ENCODE measurements at places on chromosomes 16 and 17.

GRCh38 chr16:72665701-72666100, 382.2 kb downstream of the ZFHX3 start:
- DNase-seq: no peak

GRCh38 chr16:333406-334094, 19.0 kb downstream of the AXIN1 start:
- DNase-seq: no peak

DNA sequence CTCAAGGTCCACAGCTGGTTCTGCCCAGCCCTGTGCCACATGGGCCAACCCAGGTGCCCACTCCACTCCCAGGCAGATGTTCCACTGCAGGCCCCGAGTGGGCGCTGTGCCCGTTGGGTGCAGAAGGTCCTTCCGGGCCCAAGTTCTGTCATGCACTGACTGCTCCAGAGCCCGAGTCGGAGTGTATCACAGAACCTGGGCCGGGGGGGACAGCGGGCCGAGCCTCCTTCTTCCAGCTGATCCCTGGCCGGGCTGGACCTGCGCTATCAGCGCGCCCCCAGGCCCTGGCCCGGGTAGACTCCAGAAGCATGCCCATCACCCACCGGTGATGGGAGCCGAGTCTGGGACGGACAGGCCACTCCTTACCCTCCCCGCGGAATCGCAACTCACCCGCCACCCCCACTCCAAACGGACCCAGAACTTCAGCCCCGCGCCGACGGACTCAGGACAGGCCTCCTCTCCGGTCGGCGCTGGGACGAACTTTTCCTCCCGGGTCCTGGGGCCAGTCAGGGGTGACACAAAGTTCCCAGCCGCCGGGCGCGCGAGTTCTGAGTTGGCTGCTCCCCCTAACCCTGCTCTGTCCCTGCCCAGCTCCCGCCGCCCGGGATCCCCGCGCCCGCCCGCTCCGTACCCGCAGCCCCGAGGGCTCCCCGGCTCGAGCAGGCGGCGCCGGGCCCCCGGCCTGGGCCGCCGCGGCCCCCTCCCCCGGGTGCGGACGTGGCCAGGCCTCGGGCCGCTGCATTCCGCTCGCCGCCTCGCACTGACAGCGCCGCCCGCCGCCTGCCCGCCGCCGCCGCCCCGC, at the start of gene COPZ2:
Gene COPZ2 (minus strand): TSS at position 762 of the 802 bp plus-strand sequence. CDS start 20 bp downstream, at position 742.
- DNase-seq: no peak

DNA sequence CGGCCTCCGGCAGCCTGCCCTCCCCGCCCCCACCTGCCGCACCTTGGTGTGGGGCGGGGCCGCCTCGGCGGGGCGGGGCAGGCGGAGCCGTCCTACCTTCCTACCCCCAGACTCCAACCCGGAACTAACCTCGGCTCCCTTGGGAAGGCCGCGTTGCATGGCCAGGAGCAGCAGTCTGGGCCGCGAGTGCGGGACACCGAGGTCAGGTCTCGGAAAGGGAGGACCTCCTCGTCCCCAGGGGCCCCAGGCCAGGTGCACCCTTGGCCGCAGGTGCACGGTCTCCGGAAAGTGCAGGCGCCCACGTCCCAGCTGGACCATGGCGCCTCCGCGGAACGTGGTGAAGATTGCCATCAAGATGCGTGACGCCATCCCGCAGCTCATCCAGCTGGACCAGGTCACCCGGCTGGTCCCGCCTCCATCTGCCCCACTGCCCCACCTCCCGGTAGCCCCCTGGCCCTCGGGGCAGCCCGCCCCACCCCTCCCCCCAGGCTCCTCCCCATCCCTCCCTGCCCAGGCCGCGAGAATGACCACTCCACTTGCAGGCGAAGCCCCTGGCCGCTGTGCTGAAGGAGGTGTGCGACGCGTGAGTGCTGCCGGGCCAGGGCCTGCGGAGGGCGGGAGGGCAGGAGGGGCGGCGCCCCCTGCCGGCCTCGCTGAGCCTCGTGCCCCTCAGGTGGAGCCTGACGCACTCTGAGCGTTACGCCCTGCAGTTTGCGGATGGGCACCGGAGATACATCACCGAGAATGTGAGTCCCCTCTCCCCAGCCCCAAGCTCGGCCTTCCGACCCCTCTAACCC, at the start of gene ELMO3:
Gene ELMO3 (plus strand): TSS at position 121 of the 797 bp plus-strand sequence. CDS start 196 bp downstream, at position 317.
- no peak for DNase-seq

GRCh38 chr16:57134982-57135381, 42.6 kb downstream of the CPNE2 start:
- DNase-seq: no peak

DNA sequence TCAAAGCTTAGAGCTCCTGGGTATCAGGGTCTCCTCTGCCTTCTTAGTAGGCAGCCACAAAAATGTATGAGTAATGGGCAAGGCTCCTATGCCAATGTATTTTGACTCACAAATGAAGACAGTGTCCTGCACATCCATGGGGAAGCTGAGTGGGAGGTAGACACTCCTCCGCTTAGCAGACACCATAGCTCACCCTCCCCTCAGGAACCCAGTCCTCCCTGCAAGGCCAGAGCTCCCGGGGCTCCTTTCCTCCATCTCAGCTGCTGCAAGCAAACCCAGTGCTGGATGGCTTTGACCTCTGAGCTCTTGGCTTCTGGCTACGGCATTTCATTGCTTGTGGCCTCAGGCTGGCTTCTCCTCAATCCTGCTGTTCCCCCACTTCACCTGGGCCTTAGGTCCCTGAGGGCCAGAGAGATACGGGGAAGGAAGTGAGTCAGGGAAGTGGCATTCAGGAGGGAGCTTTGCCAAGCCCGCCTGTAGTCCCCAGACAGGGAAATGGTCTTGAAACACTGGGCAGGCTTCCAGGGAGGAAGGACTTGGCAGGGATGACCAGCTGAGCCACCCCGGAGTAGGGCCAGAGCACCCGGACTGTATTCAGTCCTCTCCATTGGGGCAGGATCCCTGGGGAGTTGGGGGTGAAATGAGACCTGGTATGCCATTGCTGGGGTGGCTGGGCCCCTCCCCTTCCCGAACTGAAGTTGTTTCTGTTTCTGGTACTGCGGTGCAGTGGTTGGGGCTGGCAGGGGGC, 4.5 kb downstream of the ABCC3 start:
- no peak for DNase-seq

- no peak for DNase-seq
These were observed 288.6 kb downstream of the SNX29 start for GRCh38 chr16:12265108-12265507.

DNA sequence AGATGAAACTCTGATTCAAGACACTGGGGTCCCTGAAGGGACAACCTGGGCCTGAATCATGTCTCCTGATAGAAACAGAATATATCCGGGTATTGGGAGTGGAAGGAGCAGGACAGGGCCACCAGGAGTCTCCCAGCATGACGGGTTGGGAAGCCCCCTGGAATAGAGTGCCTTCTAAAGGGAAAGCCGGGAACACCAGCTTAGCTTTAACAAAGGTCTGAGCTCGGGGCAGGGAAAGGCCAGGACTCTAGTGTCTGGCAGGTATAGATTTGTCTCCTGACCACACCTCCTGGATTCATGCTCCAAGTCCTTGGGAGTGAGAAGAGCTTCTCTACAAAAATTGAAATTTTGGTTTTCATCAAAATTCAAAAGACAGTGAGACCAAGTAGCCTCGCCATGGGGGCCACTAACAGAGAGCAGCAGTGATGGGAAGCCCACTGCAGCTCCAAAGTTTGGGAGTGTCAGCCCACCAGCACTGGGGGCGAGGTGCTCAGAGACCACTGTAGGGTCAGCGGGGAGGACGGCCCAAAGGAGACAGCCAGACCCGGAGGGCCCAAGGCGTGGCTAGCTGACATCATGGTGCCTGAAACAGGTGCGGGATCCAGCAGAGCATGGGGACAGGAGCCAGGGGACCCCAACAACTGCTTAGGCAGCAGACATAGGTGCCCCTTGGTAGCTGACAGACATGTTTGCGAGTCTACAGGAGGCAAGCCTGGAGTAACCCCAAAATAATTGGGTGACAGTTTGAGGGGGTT, 81.0 kb downstream of the C16orf78 start:
- DNase-seq: no peak

GRCh38 chr16:8887952-8888560, 5.9 kb downstream of the LITAFD start:
- peak; percentile 49 for DNase-seq

DNA sequence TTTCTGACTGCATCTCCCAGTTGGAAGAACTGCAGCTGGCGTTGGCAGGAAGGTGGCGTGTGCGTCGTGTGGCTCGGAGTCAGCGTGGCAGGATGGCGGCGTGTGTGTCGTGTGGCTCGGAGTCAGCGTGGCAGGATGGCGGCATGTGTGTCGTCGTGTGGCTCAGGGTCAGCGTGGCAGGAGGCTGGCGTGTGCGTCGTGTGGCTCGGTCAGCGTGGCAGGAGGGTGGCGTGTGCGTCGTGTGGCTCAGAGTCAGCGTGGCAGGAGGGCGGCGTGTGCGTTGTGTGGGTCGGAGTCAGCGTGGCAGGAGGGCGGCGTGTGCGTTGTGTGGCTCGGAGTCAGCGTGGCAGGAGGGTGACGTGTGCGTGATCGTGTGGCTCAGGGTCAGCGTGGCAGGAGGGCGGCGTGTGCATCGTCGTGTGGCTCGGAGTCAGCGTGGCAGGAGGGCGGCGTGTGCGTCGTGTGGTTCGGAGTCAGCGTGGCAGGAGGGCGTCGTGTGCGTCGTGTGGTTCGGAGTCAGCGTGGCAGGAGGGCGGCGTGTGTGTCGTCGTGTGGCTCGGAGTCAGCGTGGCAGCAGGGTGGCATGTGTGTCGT, 38.3 kb downstream of the ZNF750 start:
- no peak for DNase-seq

DNA sequence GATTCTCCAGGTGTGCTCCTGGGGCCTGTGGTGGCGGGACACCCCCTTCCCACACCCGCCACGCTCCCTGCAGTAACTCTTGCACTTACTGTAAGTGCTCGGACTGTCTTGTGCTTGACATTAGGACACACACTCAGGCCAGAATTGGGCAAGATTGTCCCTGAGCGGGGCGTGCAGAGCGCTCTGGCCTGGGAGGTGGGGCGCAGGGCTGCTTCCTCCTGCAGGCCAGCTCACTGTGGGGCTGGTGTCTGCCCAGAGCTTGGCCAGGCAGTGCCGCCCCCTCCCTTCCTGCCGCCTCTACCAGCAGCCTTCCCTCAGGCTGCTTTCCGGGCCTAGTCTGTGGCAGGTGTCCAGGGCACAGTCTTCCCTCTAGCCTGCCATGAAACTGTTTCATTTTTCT, 6.1 kb upstream of the ATP6V0C start:
- no peak for DNase-seq

DNA sequence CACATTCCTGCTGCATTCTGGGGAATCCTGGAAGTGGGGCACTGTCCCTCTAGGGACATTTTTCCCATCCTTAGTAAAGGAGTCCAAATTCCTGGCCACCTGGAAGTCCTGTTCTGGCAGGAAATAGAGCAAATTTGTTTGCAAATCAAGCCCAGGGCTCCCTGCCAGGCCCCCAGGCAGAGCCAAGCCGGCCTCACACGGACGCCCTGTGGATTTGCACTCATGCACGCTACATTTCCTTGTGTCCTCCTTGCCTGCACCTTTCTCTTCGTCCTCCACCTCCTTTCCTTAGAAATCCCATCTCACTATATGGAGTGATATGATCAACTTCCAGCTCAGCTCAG, 7.0 kb upstream of the CALB2 start:
- peak; percentile 96 for DNase-seq

DNA sequence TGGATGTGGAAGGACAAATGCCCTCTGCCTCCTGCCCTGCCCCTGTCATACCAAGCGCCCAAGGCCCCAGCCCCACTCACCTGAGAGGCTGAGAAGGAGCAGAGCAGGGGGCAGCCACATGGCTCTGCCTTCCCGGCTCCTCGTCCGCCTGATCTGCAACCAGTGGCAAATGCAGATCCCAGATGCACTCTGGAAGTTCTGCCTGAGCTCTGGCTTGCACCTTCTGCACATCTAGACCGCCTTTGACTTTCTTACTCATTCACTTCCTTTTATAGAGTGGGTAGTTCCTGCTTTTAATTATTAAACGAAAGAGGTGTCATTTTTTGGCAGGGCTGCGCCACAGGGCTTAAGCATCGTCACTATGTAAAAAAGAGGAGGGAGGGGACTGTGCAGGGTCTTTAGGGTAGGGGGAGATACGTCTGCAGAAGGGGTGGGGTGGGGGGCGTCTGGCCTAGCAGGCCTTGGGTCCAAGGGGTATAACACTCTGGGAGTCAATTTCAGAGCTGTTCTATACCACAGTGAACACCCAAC, at the start of gene CD300LB:
Gene CD300LB (minus strand): TSS at position 245 of the 531 bp plus-strand sequence. CDS start 125 bp downstream, at position 120.
- no peak for DNase-seq

DNA sequence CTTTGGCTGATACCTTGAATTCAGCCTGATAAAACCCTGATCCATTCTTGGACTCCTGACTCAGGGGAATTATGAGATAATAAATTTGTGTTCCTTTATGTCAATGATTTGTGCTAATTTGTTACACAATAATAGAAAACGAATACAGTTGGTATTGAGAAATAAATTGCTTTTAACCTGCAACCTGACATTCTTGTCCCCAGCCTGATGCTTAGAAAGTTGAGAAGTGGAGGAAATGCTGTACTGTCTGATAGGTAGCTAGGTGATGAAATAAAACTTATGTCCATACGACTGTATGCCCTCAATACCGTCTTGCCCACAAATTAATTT, 10.5 kb downstream of the IQCK start:
- no peak for DNase-seq

- DNase-seq: no peak
These were observed 95.0 kb upstream of the RCVRN start for GRCh38 chr17:9999919-10000695.

DNA sequence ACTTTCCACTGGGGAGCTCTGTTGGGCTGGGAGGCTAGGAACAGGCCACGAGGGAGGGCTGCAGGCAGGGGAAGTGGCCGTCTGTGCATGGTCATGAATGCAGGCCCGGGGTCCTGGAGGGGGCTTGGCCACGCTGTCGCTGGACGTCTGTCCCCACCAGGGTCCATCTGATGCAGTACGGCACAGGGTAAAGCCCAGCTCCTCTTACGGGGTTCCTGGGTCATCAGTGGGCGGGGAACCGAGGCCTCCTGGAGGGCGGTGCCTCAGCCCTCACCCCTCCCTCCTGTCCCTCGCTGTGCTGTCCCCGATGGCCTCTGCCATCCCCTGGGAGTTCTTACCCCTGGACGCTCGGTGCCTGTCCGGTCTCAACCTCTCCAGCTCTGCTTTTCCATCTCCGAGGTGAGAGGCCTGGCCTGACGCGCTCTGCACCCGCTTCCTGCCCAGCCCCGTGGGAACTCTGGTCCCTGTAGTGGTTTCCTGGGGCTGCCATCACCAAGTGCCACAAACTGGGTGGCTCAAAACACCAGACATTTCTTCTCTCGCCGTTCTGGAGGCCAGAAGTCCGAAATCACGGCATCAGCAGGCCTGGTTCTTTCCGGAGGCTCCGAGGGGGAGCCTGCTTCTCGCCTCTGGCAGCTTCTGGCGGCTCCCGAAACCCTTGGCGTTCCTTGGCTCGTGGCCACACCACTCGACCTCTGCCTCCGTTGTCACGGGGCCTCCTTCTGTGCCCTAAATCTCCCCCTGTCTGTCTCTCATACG, 182.8 kb downstream of the SEC14L1 start:
- no peak for DNase-seq

GRCh38 chr16:69166221-69166833, 20.6 kb upstream of the SNTB2 start:
- DNase-seq: no peak

DNA sequence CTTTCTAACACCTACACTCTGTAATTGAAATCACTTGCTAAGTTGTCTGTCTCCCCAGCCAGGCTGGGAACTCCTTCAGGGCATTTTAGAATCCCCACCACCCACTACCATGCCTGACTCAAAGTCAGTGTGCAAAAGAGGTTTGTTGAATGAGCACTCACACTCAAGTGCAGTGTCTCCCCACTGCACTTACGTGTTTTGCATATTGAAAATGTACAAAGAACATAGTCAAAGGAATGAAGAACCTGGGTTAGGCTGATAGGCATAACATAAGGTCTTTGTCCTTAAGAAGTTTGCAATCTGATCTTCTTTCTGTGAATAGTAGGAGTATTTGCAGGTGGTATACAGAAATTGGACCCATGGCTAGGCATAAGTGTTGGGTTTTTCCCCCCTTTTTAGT, 33.8 kb upstream of the DDX52 start:
- DNase-seq: no peak

- DNase-seq: no peak
These were observed 498 bp downstream of the PIMREG start for GRCh38 chr17:6444571-6445335.
